Activated naive CD8-positive, alpha-beta T cell treated with anti-CD3 and anti-CD28 coated beads for 36 hours (primary cell): ENCODE measurements at places on chromosomes 7 and 10.

DNA sequence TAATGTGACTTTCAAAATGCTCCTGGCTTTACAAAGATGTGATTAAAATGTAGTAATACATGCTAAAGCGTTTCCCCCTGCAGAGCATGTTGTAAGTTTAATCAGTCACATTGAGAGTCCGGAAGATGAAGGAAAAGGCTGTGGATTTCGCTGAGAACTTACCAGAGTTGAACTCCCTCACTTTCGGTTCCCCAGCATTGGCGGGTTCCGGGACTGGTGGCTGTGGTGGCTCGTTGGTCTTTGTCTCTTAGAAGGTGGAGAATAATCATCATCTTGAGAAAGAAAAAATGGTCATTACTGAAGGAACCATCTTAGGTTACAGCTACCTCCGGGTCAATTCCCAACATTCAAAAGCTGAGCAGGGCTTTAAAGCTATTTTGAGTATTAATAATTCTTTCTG lies 9.6 kb upstream of the NUPR2 start:
- no peak for DNase-seq

DNA sequence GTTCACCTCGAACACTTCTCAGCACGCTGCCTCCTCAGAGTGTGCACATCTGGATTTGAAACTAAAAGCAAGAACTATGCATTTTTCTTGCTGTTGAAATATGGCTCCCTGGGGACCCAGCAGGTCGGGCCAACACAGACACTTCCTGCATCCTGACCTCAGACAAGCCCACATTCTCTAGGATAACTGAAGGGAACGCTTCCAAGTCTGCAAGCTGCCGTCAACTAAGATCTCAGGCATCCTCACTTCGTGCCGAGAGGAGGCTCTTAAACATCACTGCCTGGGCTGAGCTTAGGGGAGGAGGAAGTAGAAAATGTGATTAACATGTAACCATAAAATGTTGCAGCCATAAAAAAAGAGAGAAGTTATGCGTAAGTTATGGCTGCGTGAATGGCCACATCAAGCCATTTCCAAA lies 65.5 kb downstream of the PYROXD2 start:
- no peak for DNase-seq

DNA sequence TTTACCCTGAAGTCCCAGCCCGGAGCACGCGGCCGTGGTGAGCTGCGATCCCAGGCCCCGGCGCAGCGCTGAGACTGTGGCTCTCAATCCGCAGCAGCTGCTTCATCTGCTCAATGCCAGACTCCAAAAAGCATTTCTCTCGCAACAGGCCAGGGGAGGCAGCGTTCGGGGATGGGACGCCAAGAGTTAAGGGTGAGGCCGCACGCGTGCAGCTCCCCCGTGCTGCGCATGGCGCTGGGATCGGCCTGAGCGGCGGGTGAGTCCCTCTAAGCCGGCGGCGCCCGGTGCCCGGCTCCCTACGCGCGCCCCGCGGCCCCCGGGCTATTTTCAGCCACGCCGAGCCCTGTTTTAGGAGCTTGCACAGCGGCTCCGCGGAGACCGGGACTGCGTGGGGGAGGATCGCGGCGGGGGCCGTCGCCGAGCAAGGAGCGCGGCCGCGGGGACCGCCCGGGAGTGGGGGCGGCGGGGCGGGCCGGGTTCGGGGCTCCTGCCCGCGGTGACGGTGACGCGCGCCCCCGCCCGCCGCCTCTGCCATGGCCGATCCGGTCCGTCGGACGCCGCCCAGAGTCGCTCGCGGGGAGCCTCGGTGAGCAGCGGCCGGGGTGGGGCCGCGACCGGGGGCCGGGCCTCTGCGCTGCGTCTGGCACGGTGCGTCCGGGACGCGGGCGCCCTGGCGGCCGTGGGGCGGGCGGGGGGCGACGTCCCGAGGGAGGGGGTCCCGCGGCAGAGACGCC lies 29.4 kb upstream of the JAKMIP3 start:
- peak; percentile 15 for DNase-seq

DNA sequence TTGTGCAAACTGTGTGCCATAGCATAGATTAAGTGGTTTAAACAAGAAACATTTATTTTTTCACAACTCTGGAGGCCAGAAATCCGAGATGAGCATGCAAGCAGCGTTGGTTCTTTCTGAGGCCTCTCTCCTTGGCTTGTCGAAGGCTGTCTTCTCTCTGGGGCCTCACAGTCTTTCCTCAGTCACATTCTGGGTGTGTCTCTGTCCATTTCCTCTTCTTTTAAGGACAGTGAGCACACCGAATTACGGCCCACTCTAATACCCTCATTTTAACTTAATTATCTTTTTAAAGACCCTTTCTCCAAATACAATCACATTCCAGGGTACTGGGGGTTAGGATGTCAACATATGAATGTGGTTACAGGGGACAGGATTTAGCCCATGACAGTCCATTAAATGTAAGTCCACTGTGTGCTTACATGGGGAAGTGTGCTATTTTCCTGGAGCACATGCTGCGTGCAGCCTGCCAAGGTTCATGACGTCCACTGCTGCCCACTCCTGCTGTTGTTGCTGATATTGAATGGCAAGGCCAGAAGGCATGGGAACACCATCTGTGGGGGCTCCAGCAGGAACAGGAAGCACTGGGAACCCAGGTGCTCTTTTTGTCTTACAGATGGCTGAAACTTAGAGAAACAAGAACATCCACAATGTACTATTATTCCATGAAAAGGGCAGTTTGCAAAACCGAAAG lies 365.5 kb downstream of the GALNT17 start:
- DNase-seq: no peak

DNA sequence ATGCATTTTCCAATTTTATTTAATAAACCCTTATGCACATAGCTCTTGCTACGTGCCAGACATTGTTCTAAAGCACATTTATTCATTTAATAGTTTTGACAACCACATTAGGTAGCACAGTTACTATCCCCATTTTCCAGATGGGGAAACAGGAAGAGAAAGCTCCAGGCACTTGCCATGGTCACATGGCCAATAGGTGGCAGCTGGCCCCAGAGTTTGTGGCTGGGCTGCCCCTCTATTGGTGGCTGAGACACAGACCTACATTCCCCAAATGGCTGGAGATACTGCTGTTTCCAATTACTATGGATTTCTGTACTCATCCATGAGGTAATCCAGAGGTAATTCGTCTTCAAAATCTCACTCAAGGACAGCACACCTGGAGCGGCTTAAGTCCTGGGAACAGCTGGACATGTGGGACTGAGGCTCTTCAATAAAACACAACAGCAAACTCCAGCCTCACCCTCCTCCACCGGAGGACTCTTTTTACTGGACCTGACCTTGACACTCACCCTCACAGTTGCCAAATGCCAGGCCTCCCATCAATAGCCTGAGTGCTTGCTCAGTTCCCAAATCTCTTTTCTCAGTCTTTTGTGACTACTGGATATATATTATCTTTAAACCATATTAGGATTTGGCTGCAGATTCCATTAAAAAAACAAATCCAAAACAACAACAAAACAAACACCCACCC lies 106.1 kb downstream of the CLEC2L start:
- DNase-seq: no peak

DNA sequence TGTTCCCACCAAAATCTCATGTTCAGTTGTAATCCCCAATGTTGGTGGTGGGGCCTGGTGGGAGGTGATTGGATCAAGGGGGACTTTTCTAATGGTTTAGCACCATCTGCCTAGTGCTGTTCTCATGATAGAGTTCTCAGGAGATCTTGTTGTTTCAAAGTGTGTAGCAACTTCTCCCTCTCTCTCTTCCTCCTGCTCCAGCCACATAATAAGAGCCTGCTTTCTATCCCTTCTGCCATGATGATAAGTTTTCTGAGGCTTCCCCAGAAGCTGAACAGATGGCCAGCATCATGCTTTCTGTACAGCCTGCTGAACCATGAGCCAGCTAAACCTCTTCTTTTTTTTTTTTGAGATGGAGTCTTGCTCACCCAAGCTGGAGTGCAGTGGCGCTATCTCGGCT lies 910.6 kb downstream of the KCNMA1 start:
- DNase-seq: no peak

- no peak for DNase-seq
These were observed 57.7 kb upstream of the PRR15 start for GRCh38 chr7:29505931-29506330.

- DNase-seq: no peak
These were observed 35.9 kb downstream of the NDUFB2 start for GRCh38 chr7:140732416-140732815.

DNA sequence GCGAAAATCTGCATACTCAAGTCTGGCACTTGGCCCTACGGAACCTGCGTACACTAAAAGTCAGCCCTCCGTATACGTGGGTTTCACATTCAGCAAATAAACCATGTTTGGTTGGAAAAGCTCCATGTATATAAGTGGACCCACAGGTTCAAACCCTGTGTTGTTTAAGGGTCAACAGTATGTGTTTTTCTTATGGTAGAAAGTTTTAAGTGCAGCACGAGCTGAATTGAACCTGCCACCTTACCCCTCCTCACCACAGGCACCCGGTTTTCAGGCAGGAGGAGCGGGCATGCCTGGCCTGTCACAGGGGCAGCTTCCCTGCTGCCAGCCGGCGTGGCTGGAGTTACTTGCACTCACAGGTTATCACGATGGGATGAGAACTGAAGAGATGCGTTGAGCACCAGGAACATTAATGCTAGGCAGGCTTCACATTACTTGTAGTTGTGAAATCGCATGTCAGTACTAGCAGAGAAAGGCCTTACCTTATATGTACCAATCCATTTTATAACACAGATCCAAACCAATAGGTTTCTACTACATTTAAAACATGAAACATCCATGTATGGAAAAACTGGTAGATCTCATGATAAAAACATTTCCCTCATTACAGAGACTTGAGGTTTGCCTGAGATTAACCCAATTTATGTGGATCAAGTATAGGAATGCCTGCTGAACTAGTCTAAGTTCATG lies 12.9 kb downstream of the INSIG1 start:
- no peak for DNase-seq

DNA sequence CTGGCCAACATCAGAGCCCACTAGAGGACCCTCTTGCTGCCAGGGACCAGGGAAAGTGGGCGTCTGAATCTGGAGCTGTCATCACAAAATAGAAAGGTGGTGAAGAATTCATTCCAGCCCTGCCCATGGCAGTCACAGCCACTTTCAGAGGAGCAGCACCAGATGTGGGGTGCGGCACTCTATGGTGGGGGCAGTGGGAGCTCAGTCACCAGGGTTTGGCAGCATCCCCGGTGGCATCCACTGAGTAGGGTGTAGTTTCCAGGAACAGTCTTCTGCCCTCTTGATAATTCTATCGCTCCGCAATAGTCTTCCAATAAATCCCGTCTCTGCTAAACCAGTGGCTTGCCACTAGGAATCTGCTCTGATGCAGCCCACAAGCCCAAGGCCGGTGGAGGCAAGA lies 108.5 kb upstream of the TCF7L2 start:
- no peak for DNase-seq

DNA sequence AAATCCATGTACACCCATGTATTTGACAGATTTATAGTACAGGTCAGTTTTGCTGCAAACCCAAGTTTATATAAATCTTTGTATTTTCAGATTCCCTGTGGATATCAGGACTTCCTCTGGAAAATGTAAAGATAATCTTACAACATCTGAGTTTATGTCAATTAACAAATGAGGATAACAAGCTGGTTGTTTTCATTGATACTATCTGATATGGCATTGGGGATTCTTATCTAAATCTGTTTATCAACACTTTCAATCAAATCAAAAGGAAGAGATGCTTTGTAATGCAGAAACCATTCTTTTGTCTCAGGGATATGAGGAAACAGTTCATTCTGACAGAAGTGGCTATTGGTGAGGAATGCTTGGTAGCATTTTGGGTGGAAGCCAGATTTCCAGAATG lies 64.9 kb upstream of the FAM204A start:
- no peak for DNase-seq

DNA sequence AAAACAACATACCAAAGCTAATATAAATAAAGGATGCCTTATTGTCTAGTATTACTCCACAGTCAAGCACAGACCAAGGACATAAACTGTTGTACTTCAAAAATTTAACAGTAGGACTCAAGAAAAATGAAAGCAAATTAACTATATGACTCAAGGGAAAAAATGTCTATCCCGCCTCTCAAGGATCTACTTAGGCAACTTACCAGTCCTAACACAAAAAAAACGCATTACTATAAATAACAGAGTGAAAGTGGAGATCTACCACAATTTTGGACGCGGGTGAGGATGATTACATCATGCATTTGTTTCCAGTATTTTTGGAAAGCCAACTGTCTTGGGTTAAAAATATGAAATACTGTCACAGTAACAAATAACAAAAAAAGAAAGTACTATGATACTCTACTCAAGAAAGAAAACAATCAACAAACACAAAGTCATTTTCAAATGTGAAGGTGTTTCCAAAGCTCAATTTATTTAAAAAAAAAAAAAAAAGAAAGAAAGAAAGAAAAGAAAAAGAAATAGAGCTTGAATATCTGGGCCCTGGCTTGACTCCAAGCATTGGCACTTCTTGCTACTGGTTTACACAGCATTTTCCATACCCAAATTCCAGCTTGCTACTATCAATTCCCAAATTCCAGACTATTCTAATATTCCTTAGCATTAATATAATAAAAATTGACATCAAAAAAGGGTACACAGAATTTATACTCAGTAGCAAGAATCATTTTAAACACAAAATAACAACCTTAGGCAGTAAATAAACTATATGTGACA lies 99.4 kb downstream of the RSU1 start:
- DNase-seq: no peak

DNA sequence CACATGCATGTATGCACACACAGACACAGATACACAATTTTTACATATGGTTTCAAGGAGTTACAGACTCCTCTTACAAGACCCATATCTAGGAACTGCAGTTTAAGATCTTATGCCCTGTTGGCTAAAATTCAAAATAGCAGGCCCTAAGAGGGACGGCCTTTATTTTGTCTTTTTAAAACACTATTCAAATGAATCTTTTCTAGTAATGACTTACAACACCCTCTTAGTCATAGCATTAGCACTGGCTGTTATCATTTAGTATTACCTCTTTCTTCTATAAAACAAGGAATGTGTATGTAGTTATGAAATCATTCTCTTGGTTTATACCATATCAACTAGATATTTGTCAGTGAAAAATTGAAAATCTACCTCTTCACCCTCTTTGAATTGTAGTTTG lies 15.3 kb downstream of the PAPSS2 start:
- no peak for DNase-seq

DNA sequence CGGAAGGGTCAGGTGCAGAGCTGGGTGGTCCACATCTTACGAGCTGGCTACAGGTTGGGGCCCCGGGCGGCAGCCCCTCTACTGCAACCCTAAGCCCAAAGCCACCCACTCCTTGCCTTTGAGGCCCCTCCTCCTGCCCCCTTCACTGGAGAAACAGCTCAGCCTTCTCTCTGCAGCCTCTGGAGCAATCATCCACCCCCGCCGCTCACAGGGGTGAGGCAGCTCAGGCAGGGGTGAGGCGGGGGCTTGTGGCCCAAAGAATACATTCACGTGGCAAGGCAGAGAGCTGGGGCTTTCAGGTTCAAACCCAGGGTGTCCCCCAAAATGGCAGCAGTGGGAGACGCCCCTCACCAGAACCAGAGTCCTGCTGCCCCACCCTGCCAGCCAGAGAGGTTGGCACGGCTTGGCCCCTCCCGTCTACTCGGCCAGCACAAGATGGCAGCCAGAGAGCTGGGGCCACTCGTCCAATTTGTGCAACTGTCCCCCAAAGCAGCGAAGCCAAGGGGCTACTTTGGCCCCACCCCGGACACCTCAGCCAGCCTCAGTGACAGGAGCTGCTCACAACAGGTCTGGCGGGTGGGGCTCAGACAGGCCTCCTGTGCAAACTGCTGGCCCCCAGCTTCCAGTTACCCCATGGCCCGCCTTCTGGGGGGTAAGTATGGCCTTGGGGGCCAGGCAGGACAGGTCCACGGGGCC lies 7.2 kb downstream of the GNB2 start:
- no peak for DNase-seq
